ENCODE measurements at places on chromosomes 5 and 9.

- no peak for DNase-seq
These were observed 24.4 kb upstream of the FNIP1 start for GRCh38 chr5:131821221-131821620.

DNA sequence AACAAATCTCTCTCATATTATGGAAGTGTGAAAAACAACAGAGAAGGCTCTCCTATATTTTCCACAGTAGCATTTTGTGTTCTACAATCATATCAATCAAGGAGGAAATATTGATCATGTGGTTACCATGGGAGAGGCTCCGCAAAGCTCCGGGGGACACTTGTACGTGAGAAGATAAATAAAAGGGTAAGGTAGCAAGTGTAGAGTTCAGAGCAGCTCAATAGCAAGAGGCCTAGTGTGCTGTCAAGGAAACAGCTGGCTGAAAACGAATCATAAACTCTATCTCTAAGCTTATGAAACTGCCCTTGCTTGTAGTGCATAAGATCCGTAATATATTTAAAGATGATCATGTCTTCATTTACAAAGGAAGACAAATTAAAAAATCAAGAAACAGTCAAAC is 57.5 kb downstream of the CDH18 start:
- no peak for DNase-seq

- DNase-seq, result no peak
These were observed 56.9 kb downstream of the NPR3 start for GRCh38 chr5:32767948-32768467.

DNA sequence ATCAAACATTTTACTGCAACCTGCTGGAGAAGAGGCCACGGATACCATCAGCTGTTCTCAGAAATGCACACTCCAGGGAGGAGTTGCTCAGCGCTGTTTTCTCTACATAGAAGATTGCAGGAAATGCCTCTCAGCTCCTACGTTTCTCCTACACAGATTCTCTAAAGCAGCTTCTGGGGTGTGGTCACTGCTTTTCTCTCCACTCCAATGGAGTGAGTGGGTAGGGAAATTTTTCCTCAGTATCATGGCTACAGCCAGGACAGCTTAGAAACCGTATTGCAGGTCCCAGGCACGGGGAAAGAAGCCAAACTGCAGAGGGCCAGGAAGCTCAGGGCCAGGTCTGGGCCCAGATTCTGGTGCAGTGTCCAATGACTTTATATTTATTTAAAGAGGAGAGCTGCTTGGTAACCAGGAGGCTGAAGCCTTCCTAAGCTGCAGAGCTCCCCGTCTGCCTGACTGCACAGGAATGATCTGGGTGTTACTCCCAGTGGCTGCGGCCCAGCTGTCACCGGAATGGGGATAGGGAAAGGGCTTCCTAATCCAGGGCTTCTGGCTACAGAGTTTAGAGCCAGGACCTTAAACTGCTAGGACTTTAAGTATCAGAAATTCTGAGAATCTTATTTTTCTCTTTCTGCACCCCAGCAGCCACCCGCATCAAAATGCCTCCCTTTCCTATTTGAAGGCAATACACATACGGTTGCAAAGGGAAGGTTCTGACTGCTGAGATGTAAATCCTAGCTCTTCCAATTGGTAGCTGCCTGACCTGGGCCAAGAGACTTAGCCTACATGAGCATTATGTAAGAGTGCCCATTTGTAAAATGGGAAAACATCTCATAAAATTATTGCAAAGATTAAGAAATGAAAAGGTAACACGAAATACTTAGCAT is 1.4 kb upstream of the SPTAN1 start:
- DNase-seq, result no peak

GRCh38 chr5:37867654-37868053 is 27.8 kb upstream of the GDNF start:
- DNase-seq, result no peak

- DNase-seq, result no peak
These were observed 503.8 kb upstream of the ADAMTS16 start for GRCh38 chr5:4636378-4636777.

DNA sequence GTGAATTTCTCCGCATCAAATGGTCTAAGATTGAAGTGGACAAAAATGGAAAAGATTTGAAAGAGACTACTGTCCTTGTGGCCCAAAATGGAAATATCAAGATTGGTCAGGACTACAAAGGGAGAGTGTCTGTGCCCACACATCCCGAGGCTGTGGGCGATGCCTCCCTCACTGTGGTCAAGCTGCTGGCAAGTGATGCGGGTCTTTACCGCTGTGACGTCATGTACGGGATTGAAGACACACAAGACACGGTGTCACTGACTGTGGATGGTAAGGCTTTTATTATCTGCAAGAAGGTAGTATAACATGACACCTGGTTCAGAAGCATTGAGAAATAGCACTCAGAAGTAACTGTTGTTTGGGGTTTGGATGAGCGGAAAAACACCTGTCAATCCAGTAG is 18.7 kb downstream of the VCAN start:
- DNase-seq, result no peak

GRCh38 chr5:77642738-77643653 is 4.5 kb upstream of the OTP start:
- DNase-seq, result no peak

DNA sequence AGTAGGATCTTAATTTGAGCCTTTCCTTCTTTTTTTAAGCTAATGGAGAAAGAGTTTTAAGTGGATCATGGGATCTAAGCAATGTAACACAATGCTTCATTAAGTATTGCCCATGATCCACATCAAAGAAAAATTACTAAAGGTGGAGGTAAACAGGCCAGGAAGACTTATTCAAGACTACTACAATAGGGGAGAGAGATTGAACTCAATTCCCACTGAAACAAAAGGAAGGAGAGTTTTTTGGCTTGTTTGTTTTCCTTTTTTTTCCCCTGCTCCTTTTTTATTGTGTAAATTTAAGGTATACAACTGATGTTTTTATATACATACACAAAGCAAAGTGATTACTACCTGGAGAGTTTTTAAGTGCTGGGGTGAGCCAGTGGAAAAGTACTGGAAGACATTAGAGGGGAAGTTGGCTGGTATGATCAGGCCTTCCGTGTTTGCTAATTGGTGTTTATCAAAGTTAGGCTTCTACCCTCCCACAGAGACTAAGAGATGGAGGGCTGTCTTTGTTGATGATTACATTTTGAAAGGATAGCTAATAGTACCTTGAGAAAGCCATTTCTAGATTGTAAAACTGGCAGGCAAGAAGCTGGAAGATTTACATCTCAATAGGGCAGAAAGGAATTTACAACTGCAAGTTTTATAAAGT is 262.7 kb downstream of the CHSY3 start:
- no peak for DNase-seq

- no peak for DNase-seq
These were observed 47.5 kb downstream of the TENT4A start for GRCh38 chr5:6760686-6761085.

GRCh38 chr5:98839469-98840383 is 66.3 kb downstream of the RGMB start:
- no peak for DNase-seq

- no peak for DNase-seq
These were observed 7.9 kb downstream of the FCN1 start for GRCh38 chr9:134909511-134910481.

GRCh38 chr9:106310782-106311181 is 552.2 kb upstream of the ZNF462 start:
- no peak for DNase-seq

DNA sequence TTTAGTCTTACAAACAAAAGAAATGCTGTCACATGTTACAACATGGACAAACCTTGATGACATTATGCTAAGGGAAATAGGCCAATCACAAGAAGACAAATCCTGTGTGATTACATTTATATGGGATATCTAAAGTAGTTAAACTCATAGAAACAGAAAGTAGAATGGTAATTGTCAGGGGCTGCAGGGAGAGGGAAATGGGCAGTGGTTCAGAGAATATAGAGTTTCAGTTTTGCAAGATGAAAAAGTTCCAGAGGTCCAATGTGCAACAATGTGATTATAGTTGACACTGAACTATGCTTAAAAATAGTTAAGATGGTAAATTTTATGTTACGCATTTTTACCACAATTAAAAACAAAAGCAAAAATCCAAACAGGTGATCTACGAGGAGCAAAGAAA is 265.5 kb downstream of the NDUFS4 start:
- DNase-seq, result no peak

GRCh38 chr9:118882684-118883083 is 486.6 kb downstream of the BRINP1 start:
- DNase-seq, result no peak

DNA sequence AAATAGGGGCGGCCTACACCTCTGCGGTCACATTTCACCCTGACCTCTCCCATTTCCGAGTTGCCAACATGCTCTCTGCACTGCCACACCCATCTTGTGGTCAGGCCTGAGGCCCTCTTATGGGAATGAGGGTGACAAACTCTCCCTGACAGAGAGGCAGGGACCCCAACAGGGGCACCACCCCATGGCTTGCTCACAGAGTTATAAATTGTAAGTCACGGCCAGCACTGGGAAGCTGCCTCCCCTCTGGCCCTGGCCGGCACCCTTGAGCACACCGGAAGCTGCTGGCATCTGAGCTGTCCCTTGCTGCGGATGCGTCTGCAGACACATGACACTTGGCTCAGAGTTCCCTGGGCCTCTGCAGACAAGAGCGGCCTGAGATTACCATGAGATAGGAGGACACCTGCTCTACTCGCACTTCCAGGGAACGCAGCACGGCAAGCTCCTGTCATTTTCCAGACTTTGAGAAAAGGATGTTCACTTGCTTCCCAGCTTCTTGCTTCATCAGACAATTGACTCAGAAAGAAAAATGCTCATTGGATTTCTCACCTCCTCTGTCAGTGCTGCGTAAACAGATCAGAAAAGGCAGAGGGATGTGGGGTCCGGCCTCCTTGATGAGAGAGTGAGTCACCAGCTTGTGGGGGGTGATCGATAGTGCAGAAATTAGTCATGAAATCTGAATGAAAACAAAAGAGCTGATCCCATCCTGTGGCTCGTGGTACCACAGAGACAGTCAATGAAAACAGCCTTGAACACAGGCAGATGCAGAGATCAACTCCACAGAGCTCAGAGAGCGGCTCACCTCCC is 269.8 kb downstream of the SYK start:
- no peak for DNase-seq

DNA sequence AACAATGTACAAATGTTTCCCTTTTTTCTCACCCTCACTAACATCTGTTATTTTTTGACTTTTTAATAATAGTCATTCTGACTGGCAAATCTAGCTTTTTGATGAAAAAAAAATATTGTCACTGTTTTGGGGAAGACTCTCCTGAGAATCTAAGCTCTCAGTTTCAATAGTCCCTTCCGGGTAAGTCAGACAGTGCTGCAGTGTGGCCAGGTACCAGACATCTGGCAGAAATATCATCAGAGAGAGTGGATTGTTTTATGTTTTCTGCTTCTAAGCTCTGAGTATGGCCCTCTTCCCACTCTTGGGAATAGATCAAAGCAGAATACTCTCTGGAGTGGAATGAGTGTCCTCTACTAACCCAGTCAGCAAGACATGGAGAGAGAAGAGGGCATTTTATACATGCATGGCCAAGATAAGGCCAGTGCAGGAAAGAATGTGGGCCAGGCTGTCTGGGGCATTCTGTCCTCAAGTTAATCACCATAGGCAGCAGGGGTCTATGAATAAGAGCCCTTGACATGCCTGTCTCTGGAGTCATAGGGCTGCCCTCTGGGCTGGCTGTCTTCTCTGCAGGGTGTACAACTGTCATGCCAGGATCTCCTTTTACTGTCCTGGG is 38.5 kb upstream of the OR2S2 start:
- DNase-seq, result no peak

- no peak for DNase-seq
These were observed 390.4 kb downstream of the EBF1 start for GRCh38 chr5:158709279-158709678.

- DNase-seq, result no peak
These were observed 17.0 kb upstream of the SH3RF2 start for GRCh38 chr5:145919413-145919812.

- DNase-seq, result no peak
These were observed 127.2 kb downstream of the AUH start for GRCh38 chr9:91234523-91234922.

GRCh38 chr9:4548811-4549725 is 58.8 kb downstream of the SLC1A1 start:
- no peak for DNase-seq

- no peak for DNase-seq
These were observed 39.1 kb downstream of the SH3RF2 start for GRCh38 chr5:145975361-145976066.

DNA sequence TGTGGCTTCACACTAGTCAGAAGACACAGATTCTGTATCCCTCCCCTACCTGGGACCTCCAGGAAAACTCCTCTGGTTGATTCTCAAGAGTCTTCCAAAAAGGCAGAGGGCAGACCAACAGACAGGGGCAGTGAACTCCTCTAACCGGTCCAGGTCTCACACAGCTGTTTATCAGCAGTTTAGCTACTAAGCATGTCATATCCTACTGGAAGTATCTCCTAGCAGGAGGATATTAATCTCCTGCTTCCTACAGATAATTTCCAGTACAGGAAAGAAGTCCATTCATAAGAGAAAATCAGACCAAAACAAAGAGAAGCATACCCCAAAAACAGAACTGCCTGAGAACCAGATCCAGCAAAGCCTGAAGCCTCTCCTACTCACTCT is 64.3 kb downstream of the DTWD2 start:
- no peak for DNase-seq

DNA sequence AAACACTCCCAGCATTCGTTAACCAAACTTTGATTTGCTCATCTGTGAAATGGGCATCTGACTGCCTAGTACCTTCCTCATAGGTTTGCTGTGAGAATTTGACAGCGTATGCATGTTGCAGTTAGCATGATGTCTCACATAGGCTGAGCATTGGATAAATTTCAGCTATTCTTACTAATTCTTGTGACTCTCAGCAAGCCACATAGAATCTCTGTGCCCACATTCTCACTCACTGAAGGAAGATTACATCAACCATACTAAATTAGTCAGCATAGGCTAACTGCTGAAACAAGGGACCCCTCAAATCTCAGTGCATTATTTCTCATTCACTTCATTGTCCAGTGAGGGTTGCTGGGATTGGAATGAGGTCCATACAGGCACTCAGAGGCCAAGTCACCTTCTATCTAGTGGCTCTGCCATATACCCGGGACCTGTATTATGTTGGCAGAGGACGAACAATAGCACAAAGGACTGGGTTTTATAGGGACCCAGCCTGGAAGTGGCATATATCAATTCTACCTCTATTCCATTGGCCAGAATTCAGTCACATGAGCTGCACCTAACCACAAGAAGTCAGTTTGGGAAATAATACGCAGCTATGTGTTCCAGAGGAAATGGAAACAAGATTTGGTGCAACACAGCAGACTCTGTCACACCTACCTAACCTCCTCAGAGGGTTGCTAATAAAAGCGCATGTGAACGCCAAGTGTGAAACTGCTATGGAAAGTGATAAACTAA is 4.2 kb upstream of the PTGER4 start:
- DNase-seq, result no peak

DNA sequence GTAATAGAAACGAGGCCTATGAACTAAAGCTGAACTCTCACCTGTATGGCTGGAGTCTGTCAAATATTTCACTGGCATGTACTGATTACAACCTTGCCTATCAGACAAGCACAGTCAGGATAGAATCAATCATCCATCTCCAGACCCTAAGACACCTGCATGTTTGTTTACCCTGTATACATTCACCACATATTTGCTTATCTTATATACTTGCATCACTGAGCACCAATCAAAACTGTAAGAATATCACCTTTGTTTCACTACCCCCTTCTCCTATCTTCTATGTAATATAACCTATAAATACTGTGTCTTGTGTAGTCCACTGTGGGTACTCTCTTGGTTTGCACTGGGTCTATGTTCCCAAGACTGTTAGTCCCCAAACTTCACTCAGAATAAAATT is 1085.7 kb downstream of the TAF11L14 start:
- no peak for DNase-seq
